Fibroblast of the conjunctiva (primary cell): ENCODE measurements at places on chromosomes 3 and 15.

DNA sequence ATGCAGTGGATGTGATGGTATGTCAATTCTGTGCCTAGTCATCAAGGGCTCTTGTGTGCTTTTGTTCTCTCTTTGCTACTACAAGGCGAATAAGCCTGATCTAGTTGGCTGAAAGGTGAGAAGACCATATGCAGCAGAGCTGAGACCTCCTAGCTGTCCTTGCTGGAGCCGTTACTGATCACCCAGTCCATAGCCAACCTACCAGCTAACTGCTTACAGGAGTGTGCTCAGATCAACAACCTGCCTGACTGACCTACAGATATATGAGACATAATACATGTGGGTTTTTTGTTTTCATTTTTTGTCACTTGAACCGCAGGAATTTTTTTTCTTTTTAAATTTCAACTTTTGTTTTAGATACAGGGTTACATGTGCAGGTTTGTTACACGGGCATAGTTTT, 22.8 kb downstream of the OXSM start:
- no peak for DNase-seq

DNA sequence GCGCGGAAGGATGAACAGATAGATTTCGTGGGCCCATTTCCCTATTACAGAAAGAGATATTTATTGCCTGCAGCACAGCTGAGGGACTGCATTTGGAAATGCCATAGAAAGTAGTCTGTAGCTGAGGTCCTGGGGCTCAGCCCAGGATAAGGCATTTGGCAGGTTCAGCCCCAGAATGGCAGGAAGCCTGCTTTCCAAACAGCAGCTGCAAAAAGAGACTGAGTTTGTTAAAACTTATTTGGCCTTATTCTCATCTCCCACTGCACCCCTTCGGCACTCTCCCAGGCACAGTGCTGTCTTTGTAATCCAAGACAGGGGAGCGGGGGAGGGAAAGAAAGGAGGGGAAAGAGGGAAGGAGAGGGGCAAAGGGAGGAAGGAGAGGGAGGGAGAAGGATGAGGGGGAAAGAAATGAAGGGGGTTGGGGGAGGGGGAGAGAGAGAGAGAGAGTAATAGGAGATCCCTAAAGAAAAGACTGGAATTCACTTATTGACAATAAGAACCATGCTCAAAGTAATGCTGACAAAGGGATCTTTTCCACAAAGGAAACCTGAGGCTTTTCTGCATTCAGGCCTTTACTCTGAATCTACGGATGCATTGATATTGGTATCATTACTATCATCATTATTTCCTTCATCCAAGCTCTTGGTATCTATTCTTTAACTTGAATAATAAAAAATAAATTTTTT, 94.0 kb upstream of the LRRN1 start:
- no peak for DNase-seq

DNA sequence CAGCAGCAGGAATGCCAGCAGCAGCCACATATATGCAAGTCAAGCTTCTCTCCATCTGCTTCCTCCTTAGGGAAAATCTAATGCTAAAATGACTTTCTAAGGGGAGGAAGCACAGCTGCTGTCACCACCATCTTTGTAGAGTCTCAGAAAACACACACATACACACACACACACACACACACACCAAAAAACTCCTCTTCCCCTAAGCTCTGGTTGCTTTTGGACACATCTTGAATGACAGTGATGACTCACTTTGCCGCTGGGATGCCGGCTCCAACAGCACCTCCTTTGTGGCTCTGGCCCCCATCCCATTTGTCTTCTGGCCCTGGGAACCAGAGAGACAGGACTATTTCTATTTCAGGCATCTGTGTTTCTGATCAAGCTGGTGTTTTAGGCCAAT, 124.8 kb upstream of the GOLIM4 start:
- DNase-seq: no peak

DNA sequence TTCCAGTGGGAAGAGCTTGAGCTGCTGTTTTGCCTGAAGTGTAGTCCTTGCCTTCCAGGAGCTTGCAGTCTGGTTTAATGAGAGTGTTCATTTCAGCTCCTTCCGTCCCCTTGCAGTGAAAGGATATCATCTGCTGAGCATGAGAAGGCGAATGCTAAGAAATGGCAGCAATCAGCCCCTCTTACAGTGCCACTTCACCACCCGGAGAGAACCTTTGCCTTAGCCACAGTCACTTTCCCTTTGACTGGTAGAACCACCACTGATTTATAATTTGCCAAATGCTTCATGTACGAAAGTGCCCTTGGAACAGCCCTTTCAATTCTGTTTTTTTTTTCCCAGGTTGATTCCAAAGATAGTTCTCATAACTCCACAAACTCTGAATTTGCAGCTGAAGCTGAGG, 11.5 kb downstream of the TATDN2 start:
- no peak for DNase-seq

DNA sequence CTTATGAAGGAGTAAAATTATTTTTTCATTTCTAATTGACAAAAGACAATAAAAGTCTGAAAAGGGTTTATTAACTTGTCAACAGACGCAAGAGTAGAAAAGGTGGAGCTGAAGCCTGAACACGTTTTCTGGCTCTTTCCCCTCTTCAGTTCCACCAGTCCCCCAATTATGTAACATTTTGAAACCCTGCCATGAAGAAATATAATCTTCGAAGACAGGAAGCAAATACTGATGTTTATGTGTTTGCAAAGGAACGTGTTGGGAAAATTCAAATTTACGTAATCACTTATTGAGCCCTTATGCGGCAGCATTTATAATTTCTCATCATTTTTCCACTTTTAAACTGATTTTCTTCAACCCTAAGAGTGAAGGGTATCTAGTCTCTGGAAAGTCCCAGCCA, 767 bp downstream of the AP3S2 start:
- DNase-seq: no peak

GRCh38 chr3:182971637-182972036, 8.7 kb downstream of the DCUN1D1 start:
- DNase-seq: no peak

GRCh38 chr15:47299846-47300434, 417.4 kb upstream of the SEMA6D start:
- no peak for DNase-seq

DNA sequence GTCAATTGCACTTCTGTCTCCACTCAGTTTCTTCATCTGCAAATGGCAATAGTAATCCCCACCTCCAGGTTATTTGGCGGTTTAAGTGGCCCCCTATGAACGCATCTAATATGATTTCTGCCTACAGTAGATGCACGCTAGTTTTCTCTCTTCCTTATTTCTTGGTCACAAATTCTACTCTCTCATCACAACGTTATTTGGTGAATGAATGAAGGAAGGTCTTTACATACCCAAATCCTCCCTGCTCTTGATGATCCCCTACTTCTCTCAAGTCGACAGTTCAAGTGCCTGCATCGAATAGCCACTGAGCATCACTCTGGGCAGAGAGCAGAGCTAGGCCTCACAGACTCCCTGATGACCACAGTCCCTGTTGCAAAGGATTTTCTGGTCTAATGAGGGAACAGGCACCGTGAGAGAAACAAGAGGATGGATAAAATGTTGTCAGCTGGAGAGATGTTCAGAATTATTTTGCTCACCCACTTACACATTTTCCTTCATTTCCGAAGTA, 181.2 kb upstream of the SMAD3 start:
- no peak for DNase-seq

GRCh38 chr15:99916668-99917223, 183.5 kb upstream of the LYSMD4 start:
- DNase-seq: no peak

- DNase-seq: no peak
Measured at GRCh38 chr3:126338790-126339288, 18.4 kb downstream of the KLF15 start.

DNA sequence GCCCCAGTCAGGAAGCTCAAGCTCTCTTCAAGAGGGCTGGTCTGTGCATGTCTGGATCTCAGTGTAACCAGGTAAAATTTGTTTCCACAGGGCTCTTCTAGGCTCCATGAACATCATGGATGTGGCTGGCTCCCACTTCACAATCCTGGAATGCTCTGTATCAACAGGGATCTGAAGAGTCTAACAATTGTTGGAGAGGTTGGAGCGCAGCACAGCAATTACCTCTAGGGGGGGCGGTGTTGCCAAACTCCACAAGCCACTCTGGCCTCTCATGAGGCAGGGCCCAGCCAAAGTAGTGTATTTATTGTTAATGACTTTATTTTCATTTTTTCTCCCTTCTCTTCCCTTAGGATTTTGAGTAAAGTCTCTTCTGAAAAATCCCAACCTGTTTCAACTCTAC, 6.1 kb upstream of the EIF2B5 start:
- no peak for DNase-seq

DNA sequence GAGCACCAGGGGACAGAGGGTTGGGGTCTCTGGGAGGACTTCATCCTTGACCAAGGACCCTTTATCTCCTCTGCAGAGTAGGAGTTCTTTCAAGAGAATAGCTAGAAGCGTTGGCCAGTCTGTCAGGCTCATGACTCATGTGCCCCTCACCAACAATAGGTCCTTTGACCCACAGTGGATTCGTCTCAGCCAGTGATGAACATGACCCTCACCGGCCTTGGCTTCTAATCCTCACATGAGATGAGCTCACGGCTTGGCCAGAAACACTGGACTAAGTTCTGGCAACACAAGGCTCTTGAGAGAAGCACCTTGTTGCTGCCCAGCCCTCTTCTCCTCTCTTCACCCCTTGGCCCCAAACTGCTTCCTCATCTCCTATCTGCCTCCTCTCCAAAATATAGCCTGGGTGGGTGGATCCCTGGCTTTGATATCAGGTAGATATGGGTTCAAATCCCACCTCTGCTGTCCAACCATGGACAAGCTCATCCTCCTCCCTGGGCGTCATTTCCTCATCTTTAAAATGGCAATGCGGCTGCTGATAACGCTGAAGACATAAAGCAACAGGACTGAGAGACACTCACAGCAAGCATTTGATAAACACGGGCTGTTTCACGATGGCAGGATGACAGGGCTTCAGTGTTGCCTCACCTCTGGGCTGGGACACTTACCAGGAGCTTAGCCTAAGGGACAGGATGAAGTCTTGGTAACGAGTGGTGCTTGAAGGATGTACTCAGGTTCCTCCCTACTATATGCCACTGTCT, 446.7 kb upstream of the PROK2 start:
- no peak for DNase-seq

DNA sequence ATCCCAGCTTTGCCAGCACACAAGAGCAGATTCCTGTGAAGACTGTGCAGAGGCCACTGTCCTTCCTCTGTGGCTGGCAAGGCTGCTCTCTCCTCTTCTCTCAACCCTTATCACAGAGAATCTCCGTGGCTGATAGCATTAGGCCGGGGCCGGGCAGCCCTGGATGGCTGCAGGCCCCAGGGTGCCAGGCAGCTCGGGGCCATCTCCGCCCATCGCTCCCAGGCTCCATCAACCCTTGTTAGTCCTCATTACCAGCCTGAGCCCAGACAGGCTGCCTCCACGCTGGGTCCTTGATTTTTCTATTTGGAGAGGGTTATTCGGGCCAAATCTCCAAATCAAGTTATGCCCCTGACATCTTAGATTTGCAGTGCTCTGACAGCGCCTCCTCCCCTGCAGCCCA, 39.1 kb downstream of the MRPL46 start:
- DNase-seq: no peak
